ENCODE measurements at places on chromosomes 7 and 10. TPM values are rescaled to one million over a fixed set of nuclear protein-coding genes. Genes with fewer than 3 reads are reported as not detected.

The CCDC136 gene
- 2.2 TPM for total RNA-seq

The SPDYE16 gene
- not detected for total RNA-seq

The ENTPD1 gene
- total RNA-seq: not detected

The C10orf105 gene
- total RNA-seq: not detected

The SYT15B gene
- 2.1 TPM for total RNA-seq

The PHYHIPL gene
- total RNA-seq: 0.36 TPM

The SPDYE2 gene
- not detected for total RNA-seq

The LIPK gene
- total RNA-seq: not detected

The JAZF1 gene
- total RNA-seq: 6.3 TPM

The UTF1 gene
- total RNA-seq: not detected

The SPDYE6 gene
- total RNA-seq: not detected

The TBC1D12 gene
- 6.5 TPM for total RNA-seq

The CFAP46 gene
- 1.3 TPM for total RNA-seq

The SFRP5 gene
- 2.3 TPM for total RNA-seq

The MKX gene
- not detected for total RNA-seq
